Fibroblast of upper back skin (primary cell): ENCODE measurements at places on chromosomes 12 and 14.

DNA sequence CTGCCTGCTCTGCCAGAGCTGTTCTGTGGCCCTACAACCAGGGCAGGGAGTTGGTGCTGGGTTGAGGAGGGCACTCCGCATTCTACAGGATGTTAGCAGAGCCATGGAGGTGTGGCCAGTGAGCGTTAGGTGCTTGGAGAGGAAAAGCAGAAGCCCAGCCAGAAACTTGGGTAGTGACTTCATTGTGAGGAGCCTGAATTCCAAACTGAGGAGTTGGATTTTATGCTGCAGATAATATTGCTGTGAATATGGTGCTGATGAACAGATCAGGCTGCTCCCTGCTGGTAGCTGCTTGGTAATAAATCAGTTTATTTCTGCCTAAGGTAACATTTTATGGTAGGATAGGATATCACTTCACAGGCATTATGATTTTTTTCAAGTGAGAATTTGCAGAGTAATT, 7.1 kb upstream of the CCDC175 start:
- DNase-seq: peak; percentile 24

DNA sequence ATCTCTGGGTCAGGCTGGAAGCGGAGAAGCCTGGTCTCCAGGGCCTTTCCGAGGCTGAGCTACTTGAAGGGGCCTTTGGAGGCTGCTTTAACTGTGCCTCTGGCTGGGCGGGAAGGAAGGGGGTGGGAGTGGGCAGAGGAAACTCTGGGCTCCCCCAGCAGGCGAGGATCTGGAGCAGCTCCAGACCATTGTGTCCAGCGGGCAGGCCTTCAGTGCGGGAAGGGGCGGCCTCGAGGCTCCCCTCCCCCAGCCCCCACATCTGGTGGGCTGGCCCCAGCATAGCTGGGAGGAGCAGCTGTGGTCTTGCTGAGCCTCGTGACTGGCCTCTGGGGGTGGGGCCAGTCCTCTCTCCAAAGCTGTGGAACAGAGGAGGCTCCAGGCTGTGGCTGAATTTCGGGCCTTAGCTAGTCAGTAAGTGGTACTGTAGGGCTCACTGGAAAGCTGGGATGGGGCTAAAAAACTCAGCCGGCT, 3.4 kb downstream of the TAMALIN start:
- DNase-seq: peak; percentile 93

DNA sequence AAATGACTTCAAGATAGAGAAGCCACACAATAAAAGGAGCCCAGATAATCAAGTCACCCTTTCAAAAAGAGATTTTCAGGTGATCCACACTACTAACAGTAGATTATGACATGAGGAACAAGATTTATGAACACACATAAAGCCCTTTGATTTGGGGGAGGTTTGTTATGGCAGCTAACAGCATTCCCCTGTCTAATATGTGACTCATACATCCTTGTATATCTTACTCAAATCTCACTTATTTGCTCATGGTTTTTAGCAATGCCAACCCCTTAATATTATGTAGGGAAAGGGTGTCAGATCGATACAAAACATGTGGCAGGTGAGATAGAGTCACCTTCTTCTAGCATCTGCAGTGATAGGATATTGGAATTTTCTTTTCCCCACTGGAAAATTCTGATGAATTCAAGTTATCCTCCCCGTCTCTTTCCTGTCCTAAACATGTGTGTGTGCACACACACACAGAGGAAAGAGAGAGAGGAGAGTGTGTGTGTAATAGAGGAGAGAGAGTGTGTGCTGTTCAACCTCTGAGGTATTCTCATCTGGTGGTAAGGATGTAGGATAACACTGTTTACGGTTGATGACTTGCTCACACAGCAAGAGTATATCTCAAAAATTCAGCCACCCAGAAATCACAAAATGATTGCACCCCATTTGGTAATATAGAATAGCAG, 319.9 kb downstream of the KCNC2 start:
- peak; percentile 66 for DNase-seq

GRCh38 chr14:89085737-89086382, 261.4 kb downstream of the TTC8 start:
- DNase-seq: peak; percentile 42

GRCh38 chr14:58077621-58078020, 74.4 kb downstream of the ARMH4 start:
- peak; percentile 80 for DNase-seq

DNA sequence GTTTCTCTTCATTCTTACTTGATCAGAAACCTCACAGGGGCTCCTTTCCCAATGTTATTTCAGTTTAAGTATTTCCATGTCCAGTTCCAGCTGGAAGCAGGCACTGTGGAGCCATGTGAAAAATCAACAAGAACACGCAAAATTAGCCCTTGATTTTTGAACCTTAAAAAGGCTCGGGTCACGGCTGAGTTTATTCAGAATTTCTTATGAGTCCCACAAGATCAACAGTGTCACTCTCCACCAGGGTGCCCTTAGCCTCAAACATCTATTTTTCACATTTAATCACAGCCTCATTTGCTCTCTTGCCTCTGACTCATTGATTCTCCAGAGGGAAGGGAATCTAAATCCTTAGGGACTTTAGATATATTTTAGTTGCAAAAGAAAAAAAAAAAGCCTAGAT, 157.7 kb upstream of the AVPR1A start:
- peak; percentile 22 for DNase-seq

GRCh38 chr12:61781021-61781581, 479.1 kb upstream of the USP15 start:
- DNase-seq: peak; percentile 2

DNA sequence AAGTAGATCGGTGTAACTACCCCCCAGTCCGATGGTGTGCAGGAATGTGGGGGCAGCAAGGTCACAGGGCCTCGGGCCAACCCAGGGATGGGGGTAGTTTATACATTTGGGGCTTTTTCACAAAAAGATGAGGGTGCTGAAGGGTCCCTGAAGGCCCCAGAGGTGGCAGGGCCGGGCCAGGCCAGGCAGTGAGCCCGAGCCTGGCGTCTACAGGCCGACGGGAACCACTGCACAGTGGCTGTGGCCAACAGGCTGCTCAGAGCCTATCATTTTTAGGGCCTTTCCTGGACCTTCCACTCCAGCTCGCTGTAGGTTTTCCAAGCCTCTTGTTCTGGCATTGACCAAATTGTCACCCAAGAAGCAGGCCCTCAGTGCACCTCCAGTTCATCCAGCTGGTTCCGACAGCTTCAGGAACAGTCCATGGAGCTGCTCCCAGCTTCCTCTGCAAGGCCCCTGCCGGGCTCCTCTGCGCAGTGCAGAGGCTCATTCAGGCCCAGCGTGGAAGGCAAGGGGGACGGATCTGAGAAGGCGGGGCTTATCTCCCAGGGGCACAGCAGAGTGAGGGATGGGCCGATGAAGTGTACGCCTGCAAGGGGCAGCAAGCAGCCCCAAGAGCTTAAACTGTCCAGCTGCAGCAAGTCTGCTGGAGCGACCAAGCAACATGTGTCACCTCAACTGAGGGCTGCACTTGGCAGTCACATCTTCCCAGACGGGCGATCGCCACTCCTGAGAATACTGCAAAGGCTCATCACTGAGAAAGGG, 13.9 kb downstream of the CDCA4 start:
- no peak for DNase-seq

- DNase-seq: no peak
Observed at GRCh38 chr12:88185279-88185678, 43.2 kb downstream of the TMTC3 start.

- DNase-seq: peak; percentile 67
Observed at GRCh38 chr12:64137117-64137516, 85.0 kb downstream of the KICS2 start.

DNA sequence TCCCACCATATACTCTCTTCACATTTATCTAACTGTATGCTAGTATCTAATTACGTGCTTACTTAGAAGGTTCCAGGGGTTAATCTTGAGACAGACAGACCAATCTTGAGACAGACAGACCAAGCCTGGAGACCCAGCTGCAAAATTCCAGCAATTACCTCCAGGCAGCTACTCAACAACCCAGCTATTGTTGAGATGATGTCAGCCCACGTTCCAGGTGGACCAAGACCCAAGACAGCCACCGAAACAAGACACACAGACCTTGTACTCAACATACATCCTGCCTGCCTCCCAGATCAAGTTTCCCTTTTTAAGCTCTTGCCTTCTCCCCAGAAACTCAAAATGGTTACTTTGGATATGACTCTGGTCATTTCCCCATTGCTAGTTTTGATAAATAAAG, 64.9 kb upstream of the VASH1 start:
- DNase-seq: no peak

DNA sequence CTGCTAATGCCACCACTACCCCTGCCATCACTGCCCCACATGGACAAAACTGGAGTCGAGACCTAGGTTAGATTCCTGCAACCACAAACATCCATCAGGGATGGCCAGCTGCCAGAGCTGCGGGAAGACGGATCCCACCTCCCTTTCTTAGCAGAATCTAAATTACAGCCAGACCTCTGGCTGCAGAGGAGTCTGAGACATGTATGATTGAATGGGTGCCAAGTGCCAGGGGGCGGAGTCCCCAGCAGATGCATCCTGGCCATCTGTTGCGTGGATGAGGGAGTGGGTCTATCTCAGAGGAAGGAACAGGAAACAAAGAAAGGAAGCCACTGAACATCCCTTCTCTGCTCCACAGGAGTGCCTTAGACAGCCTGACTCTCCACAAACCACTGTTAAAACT, 7.1 kb upstream of the OAS2 start:
- DNase-seq: peak; percentile 61

DNA sequence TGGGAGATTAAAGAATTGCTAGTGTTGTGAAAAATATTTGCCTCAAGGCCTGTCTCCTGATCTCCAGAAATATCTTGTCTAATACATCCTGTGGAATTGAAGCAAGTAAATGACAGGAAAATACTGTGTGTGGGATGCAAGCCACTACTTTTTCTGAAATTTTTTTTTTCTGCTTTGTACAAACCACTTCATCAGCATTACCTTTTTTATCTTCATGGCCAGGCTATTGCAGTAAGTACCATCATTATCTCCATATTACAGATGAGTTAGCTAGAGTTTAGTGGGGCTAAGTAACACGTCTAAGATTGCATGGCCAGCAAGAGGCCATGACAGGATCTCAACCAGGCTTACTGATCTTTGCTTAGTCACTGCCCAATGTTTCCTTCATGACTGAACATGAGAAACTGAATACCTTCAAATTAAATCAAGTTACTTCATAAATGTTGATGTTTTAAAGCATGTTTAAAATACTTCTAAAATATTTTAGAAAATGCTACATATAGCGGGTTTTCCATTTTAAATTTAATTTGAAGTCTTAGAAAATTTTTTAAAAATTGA, 273.7 kb downstream of the SLC6A15 start:
- DNase-seq: no peak

GRCh38 chr12:101761781-101762180, 22.5 kb upstream of the SYCP3 start:
- DNase-seq: no peak

- no peak for DNase-seq
Observed at GRCh38 chr12:50778663-50779590, 15.0 kb downstream of the ATF1 start.

DNA sequence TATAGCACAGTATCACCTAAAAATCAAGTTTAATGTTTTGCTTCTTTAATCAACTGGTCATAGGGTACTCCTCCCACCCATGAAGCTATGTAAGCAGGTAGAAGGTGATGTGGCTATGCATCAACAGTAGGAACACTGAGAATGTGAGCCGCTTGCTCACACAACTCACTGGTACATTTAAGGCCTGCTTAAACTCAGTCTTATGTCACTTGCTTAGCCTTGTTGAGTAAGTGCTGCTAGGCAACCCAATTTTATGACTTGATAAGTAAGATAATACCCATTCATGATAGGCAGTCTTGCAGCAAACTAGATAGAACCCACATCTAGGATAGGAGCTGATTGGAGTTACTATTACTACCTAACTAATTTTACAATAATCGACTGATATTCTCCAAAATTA, 70.0 kb upstream of the BMP4 start:
- DNase-seq: no peak
